Stimulated activated CD8-positive, alpha-beta memory T cell treated with anti-CD3 and anti-CD28 coated beads, Interleukin-4, amount 100 ng/mL, for 48 hours (primary cell): ENCODE measurements at places on chromosomes 7 and 10.

- no peak for DNase-seq
These were observed 2.7 kb downstream of the RHBDD2 start for GRCh38 chr7:75881436-75882095.

- no peak for DNase-seq
These were observed 42.3 kb upstream of the MDFIC start for GRCh38 chr7:114879554-114879953.

DNA sequence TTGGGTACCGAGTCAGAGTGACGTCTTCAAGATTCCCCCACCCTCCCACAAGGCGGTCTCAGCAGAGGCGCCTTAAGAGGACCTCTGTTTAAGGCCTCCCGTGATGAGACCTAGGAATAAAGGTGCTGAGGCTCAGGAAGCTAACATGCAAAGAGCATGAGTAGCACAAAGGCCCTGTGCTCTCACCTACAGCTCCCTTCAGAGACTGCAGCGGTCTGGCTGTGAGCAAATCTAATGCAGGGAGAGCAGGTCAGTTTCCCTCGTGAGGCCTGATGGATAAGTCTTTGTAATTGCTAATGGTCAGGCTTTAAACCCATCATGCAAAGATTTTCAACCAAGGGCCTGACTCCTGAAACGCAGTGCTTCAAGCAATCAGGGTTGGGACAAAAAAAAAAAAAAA is 909.3 kb upstream of the GHITM start:
- DNase-seq, result no peak

DNA sequence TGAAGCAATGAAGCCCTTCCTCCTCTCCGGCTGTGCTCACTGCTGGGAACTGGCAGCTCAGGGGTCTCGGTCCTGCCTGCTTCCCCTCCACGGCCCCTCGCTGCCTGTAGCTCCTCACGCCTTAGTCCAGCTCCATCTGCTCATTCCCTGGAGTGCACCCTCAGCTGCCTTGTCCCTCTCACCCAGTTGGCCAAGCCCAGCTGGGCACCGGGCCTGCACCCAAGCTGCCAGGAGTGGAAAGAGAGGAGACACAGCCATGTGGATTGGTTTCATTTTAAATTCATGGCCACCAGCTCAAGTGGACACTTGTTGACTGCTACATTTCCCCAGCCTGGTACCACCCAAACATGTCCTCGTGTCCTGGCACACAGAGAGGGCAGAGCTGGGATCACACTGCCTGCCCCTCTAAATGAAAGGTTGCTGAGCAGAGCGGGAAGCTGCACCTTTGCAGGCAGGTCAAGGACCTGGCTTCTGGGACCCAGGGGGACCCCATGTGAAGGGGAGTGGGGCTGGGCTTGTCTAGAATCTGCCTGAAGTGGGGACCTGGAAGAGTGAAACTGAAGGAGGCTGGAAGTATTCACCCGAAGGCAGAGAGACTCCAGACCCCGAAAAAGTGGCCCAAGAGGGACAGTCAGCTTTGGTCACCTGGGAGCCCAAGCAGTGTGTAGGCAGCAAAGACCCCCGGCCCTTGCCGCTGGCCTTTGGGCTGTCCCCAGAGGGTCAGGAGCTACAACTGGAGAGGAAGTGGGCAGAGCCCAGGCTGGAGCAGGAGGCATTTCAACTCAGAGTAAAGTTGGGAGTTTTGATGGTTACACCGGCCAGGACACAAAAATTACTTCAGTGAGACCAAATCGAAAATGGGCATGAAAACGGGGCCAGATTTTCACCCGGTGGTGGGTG is 15.0 kb upstream of the BNIP3 start:
- DNase-seq, result no peak

DNA sequence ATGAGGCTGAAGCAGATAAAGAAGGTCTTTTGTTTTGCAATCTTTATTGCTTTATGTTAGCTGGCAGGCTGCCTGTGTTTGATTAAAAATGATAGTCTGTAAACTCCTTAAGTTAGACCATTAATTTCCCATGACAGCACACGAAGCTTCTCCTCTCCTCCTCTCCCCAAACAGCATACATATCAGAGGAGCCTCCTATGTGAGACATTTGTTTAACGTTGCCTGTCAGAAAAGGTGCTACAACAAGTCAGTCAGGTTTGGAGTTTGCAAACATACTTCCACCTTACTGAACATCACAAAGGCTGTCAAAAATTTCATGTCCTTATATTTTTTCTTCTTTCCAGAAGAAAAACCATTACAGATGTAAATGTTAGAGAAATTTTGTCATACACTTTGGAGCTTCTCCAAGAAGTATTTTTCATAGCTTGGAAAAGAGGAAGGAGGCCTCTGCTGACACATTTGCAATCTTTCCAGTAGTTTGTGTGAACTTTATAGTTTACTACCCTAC is 393.1 kb downstream of the EXOC4 start:
- DNase-seq, result no peak

GRCh38 chr7:132576721-132577085 is 433 bp upstream of the PLXNA4 start:
- DNase-seq, result no peak
